Occipital lobe (tissue), 3 donors: ENCODE measurements at places on chromosomes 7 and 10. TPM values are rescaled to one million over a fixed set of nuclear protein-coding genes. Genes with fewer than 3 reads are reported as not detected.

The PRLHR gene
- total RNA-seq = 4.1 TPM

The GIGYF1 gene
- 15.4 TPM for total RNA-seq

The NKX1-2 gene
- total RNA-seq = 0.47 TPM

The ANAPC16 gene
- total RNA-seq = 34.2 TPM

The TSPAN13 gene
- 91.9 TPM for total RNA-seq

The ZNF117 gene
- 58.6 TPM for total RNA-seq

The LEP gene
- not detected for total RNA-seq

The ADAM8 gene
- total RNA-seq = 1.7 TPM

The SMIM30 gene
- total RNA-seq = 25.4 TPM

The GIMAP7 gene
- 2.7 TPM for total RNA-seq

The NUTM2A gene
- total RNA-seq = 1.2 TPM

The SRRM3 gene
- 6.7 TPM for total RNA-seq

The ACSM6 gene
- total RNA-seq = not detected

The ACHE gene
- total RNA-seq = 16.1 TPM

The GLI3 gene
- total RNA-seq = 4.1 TPM

The PRR15 gene
- not detected for total RNA-seq

The SH2D4B gene
- 1.4 TPM for total RNA-seq

The LIPF gene
- not detected for total RNA-seq

The TMEM229A gene
- total RNA-seq = 1.7 TPM

The INMT gene
- total RNA-seq = 0.16 TPM

The OIT3 gene
- 0.47 TPM for total RNA-seq

The CCNJ gene
- total RNA-seq = 19.0 TPM

The RSPH10B2 gene
- 1.7 TPM for total RNA-seq

The PTF1A gene
- total RNA-seq = not detected

The SPDYE2 gene
- total RNA-seq = not detected

The NRAP gene
- 0.31 TPM for total RNA-seq

The RBM20 gene
- total RNA-seq = 2.2 TPM

The TYW1 gene
- 13.9 TPM for total RNA-seq

The EMX2 gene
- total RNA-seq = 2.0 TPM

The IDI1 gene
- 146 TPM for total RNA-seq
